Femur (tissue), 1 donor: ENCODE measurements at places on chromosomes 3 and 15.

DNA sequence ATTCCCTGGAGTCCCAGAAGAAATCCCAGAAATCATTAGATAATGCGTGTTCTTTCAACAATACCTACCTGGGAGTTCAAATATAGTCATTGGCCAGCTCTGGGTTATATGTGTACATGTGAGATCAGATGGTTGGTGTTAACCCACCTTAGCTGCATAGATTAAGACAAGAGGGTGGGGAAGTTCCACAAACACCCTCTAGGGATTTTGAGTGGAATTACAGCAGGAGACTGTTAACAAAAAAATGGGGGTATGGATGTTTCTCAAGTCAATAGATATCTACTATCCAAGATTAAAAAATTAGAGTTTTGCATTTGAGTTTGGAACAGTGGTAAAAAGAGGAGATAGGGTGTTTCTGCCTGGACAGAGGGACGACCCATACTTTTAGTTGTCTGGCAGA lies 282.5 kb upstream of the CNTN3 start:
- no peak for DNase-seq

- no peak for DNase-seq
Measured at GRCh38 chr15:38324939-38325647, 72.5 kb downstream of the SPRED1 start.

DNA sequence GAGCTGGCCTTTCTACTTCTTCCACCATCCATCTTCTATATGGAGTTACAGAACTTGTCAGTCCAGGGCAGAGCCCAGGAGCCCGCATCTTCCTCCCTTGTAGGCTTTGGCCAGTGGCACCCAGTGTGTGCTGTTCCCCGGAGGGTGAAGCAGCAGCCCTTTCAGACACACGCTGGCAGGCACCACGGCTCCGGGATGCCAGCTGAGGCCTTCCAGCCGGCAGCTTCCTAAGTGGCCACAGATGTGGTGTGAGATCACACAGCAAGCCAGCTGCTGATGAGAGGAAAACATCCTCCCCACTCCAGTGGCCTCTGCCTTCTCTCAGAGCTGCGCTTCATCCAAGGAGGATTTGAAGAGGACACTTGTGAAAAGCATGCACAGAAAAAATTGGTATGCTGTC lies 24.1 kb downstream of the CRABP1 start:
- DNase-seq: peak; percentile 77

GRCh38 chr3:152225201-152225600 lies 43.5 kb upstream of the MBNL1 start:
- no peak for DNase-seq

DNA sequence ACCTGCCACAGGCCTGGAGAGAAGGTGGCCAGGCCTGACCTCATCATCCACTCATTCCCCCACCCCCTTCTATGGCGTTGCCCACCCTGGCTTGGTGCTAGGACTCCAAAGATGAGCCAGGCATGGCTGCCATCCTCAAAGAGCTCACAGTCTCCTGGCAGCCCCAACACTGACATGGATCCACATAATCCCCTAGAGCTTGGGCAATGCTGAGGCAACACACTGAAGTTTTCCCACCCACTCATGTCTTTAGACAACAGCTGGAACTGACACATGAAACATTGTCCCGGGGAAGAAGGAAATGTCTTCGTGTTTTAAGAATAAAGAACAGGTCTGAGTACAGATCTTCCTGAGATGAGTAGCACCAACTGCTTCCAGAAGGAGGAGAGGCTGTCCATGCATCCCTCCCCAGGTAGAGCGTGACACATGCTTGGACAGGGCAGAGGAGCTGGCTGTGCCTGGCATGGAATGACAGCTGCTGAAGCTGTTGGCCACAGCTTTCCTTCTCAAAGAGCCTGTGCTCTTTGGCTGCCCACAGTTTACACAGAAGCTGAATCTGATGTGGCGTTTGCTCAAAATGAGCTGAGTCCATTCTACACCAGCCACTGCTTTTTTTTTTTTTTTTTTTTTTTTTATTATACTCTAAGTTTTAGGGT lies 70.1 kb downstream of the HOMER2 start:
- no peak for DNase-seq

DNA sequence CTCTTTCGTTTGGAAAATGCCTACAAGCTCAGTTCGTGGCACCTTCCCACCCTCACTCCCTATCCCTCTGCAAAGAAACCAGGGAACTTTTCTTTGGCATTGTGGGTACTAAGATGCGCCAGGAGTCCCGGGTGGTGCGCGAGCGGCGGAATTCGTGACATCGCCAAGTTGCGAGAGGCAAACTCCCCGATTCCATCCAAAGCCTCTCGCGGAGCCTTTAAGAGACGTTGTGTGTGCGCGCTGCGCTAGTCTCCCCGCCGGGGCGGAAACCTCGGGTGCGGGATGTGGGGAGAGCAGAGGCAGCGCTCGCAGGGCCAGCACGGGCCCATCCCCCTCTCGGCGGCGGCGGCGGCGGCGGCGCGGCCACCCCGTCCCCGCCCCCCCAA lies 443 bp upstream of the NR2F2 start:
- no peak for DNase-seq

- DNase-seq: no peak
Measured at GRCh38 chr3:27384191-27384590, 15.0 kb upstream of the NEK10 start.

DNA sequence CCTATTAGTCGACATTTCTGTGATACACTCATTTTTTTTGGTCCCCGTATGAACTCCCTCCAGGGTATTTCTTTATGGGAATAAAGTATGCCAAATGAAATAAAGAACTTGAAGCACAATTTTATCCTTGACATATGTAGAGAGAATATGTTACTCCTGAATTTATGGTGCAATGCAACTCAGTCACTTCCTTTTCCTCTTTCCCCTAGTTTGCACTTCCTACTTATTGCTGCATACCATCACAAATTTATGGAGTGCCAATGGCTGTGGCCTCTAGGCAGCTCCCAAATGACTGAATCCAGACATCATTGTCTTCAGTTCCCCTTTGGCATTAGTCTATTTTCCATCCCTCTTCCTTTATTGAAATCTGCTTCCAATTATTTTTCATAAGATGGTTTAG lies 403.5 kb downstream of the FHIT start:
- DNase-seq: no peak

- no peak for DNase-seq
Measured at GRCh38 chr3:72663429-72663828, 184.8 kb downstream of the SHQ1 start.

GRCh38 chr3:128995737-128996136 lies 1.9 kb upstream of the CFAP92 start:
- DNase-seq: no peak

GRCh38 chr3:123778991-123779622 lies 105.0 kb downstream of the MYLK start:
- DNase-seq: peak; percentile 74

DNA sequence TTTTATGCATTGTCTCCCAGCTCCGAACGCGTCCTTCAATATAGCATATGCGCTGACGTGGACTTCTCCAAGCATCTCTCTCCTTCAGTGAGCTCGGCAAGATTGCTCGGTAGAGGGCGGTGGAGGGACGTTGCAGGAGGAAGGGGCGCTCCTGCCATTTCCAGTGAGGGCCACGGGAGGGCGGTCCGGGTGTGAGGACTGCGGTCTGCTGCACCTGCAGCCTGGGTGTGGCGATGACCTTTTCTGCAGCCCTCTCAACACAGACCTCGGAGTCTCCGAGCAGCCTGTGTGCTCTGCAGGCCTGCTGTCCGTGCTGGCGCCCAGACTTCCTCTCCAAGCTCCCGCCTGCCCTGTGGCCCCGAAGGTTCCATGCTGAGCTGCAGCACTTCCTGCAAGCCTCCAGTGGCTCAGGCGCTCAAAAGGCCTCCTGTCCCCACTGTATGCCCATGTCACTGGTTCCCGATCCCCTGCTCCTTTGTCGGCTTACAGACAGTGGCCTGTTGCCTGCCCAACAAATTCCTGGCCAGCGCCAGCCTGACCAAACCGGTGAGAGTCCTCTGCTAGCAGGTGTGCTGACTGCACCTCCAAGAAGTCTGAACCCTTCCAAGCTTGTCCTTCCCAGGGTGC lies 8.9 kb upstream of the RTP3 start:
- peak; percentile 93 for DNase-seq

DNA sequence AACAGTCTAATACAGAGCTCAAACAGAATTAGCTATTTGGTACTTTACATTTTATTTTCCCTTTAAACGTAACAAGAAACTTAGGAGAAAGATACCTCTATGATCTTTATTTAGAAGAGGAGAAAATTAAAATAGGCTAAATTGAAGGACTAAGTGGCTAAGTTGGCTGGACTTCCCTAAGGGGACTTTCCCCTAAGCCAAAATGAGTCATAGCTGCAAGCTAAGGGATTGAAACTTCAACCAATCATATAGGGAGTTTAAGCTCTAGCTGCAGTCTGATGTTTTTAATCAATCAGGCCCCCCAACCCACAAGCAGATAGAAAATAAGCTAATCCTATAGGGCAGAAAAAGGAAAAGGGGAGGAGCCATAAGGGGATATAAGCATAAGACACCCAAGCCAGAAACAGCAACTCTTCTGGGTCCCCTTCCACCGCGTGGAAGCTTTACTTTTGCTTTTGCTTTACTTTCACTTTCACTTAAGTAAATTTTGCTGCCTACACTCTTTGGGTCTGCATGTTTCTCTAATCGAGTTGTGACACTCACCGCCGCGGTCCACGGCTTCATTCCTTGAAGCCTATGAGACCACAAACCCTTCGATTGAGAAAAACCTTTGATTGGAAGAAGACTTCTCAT lies 1108.5 kb upstream of the EPHA6 start:
- no peak for DNase-seq

DNA sequence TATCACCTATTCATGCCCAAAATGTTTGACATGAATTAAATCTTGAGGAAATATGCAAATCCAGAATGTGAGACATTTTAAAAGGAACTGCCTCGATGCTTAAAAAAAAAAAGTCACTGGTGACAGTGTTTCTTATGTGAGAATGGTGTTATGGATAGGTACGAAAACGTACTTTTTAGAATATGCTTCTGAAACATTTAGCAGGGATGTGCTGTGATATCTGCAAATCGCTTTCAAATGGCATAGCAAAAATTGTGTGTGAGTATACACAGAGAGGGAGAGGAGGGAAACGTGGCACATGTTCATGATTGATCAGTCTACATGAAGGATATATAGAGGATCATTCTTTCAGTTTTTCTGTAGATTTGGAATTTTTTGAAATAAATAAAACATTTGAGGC lies 16.0 kb downstream of the CCNB2 start:
- DNase-seq: no peak

GRCh38 chr15:51798281-51798680 lies 31.2 kb upstream of the TMOD3 start:
- DNase-seq: no peak

GRCh38 chr3:84724877-84725276 lies 233.9 kb upstream of the CADM2 start:
- no peak for DNase-seq

- DNase-seq: no peak
Measured at GRCh38 chr3:56974247-56974930, 86.1 kb upstream of the SPATA12 start.

DNA sequence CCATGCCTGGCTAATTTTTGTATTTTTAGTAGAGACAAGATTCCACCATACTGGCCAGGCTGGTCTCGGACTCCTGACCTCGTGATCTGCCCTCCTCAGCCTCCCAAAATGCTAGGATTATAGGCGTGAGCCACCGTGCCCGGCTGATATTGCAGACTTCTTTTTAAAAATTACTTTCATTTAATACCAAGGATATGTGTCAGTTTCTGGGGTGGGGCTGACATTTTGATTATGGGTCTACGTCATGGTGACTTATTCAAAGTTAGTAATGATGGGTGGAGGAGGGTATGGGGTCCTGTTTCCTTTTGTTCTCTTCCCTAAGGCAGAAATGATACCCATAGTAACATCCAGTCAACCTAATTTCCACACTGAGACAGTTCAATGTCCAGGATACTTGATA lies 34.7 kb downstream of the GBE1 start:
- DNase-seq: no peak

DNA sequence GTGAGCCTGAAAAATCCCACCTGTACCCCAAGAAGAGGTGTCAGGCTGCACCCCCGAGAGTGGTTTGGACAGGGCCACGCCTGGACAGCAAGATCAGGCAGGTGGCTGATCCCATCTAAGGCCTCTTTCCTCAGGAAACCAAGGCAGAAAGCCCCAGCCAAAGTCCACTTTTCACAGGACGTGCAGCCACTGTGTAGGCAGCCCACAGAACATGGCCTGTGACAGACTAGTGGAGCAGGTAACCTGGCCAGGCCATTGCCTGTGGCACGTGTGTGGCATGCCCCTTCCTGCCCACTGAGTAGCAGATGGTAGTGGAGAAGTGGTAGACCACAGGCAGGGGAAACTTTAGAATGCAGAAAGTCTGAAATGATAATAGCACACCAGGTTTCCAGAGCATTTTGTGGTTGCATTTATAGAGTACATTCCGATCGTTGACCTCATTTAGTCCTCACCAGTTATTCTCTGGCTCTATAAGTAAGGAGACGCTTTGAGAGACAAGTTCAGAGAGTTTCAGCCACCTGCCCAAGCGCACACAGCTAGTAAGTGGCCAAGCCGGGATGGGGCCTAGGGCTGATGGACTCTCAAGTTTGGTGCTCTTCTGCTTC lies 68.7 kb downstream of the AAGAB start:
- peak; percentile 49 for DNase-seq

GRCh38 chr15:87896936-87897335 lies 359.6 kb downstream of the NTRK3 start:
- peak; percentile 42 for DNase-seq

- no peak for DNase-seq
Measured at GRCh38 chr3:44993471-44994205, 17.6 kb downstream of the EXOSC7 start.

DNA sequence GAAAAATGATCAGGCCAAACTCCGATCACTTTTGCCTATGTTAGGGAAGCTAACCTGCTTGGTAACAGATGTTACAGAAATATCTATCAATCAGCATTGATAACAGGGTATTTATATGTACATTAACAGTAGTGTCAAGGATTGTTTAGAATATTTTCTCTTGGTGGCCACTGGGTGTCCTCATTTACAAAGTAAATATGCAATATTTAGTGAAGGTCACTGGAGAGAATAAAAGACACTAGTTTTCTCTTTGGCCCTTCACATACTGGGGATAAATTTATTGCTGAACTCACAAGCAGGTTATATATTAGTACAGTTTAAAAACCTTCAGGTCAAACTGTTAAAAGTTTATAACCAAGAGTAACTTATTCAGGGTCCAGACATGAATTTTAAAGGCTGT lies 69.0 kb downstream of the TIGIT start:
- no peak for DNase-seq

DNA sequence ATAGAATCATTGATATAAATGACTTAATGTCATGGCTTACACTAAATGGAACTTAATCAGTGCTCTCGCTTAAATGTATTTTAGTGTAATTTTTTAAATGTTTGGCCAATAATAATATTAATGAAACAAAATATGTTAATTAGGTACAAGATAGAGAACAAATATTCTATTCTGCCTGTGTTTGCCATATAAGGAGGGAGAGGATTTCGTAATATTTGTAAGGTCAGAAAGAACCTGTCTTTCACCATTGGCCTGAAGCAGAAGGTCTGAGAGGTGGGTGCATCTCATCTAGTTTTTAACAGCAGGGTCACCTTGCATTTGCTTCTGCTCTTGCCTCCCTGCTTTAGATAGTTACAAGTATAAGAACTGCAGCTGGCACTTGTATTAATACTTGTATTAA lies 2.5 kb downstream of the GPR87 start:
- no peak for DNase-seq
